ENCODE measurements at places on chromosomes 16 and 17. TPM values are rescaled to one million over a fixed set of nuclear protein-coding genes. Genes with fewer than 3 reads are reported as not detected.

- no peak for DNase-seq
- H3K36me3 ChIP-seq, result peaks cover 97% of the 10 kb centered on the region
- H3K27ac ChIP-seq, result no peak overlapping the region
- H3K4me3 ChIP-seq, result no peak overlapping the region
Measured at GRCh38 chr17:80365983-80366382, 49.0 kb upstream of the ENDOV start.

DNA sequence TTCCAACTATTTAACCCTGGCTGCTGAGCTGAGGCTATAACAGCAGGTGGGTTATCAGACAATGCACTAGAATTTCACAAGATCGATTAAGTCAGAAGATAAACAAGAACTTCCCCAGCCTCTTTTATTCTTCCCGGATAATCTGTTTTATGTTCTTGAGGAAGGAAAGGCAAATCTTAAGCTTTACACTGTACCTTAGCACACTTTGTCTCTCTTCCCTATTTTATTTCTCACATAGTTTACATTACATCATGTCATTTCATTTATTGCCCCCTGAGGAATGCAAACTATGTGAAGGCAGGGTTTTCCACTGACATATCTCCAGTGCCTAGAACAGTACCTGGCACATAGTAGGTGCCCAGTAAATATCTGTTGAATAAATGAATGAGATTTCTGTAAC lies 139.6 kb downstream of the SKAP1 start:
- H3K4me3 ChIP-seq, result no peak overlapping the region
- H3K27ac ChIP-seq, result no peak overlapping the region
- DNase-seq, result no peak
- peaks cover 7% of the 10 kb centered on the region for H3K4me1 ChIP-seq
- no peaks in the 10 kb centered on the region for H3K36me3 ChIP-seq

MMP15 gene
- 0.31 TPM for total RNA-seq

DNA sequence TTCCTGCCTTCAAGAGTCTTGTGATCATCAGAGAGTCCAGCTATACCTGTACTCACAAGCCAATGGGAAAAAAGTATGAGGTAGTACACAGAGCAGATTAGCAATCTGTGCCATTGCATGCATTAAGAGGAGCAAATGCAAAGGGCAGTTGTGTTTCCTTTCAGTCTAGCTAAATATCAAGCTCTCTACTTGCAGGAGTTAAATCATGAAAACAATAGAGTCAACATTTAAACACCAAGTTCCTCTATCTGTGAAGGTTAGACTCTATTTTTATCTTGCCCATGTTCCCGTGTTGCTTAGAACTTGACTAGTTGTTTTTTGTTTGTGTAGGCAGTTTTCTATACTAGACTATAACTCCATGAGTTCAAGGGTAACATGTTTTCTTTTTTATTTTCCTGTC lies 4.7 kb upstream of the FAM20A start:
- H3K4me1 ChIP-seq, result peaks cover 7% of the 10 kb centered on the region
- no peak overlapping the region for H3K27ac ChIP-seq
- no peaks in the 10 kb centered on the region for H3K36me3 ChIP-seq
- no peak for DNase-seq
- H3K4me3 ChIP-seq, result no peak overlapping the region

KRTAP4-3 gene
- total RNA-seq, result not detected

- peak overlapping the region; percentile 94 for H3K4me3 ChIP-seq
- peak overlapping the region; percentile 90 for H3K27ac ChIP-seq
- DNase-seq, result no peak
- peaks cover 16% of the 10 kb centered on the region for H3K36me3 ChIP-seq
- H3K4me1 ChIP-seq, result peaks cover 93% of the 10 kb centered on the region
Measured at GRCh38 chr17:77456951-77457548, 316.3 kb downstream of the SEC14L1 start.

All from CD4-positive, alpha-beta T cell (primary cell).